NCI-H524 treated with DMSO at 0.1 percent for 48 hours (cell line): ENCODE measurements at places on chromosomes 5 and 9.

DNA sequence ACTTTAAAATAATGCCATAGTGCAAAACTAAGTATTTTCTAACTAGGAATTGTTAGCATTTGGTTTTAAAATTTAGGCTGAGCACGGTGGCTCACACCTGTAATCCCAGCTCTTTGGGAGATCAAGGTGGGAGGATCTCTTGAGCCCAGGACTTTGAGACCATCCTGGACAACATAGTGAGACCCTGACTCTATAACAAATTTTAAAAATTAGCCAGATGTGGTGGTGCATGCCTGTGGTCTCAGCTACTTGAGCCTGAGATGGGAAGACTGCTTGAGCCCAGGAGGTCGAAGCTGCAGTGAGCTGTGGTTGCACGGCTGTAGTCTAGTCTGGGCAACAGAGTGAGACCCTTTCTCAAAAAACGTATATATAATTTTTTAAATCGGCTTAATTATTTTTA, 4.9 kb downstream of the OTULIN start:
- no peak for DNase-seq

GRCh38 chr5:61397238-61397637, 65.2 kb downstream of the ZSWIM6 start:
- no peak for DNase-seq

- DNase-seq = no peak
These were observed 1.5 kb upstream of the PRDM12 start for GRCh38 chr9:130662970-130663257.

- no peak for DNase-seq
These were observed 583.5 kb downstream of the ZNF608 start for GRCh38 chr5:124162767-124163532.

GRCh38 chr5:57774439-57774838, 291.8 kb upstream of the ACTBL2 start:
- DNase-seq = no peak

- no peak for DNase-seq
These were observed 269.0 kb downstream of the SH3GL2 start for GRCh38 chr9:17847908-17848307.

DNA sequence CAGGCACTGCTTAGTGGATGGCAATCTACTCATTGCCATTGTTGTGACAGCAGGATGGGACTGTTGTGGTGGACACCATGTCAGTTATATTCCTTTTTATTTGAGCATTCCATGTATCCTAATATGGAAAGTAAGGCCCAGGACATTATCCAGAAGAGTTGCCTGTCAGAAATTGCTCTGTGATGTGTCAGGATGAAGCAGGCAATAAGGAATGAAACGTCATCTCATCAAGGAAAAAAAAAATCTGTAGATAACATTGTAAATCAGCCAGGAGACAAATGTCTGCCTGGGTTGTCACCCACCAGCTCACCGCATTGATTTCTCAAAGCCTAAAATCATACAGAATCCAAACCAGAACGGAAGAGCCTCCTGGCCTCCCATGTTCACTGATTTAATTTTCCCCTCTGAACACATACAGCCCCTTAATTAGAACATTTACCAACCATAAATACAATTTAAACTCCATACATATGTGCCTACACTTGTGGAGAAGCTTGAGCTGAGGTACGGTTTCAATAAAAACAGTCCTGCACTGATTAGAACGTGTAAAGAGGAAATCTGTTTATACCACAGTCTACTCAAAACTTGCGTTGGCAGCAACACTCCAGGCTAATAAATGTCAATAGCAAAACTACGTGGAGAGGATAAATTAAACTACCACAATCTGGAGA, 73.9 kb downstream of the FOXD1 start:
- DNase-seq = no peak

- no peak for DNase-seq
These were observed 11.3 kb upstream of the LOX start for GRCh38 chr5:122089096-122090013.

DNA sequence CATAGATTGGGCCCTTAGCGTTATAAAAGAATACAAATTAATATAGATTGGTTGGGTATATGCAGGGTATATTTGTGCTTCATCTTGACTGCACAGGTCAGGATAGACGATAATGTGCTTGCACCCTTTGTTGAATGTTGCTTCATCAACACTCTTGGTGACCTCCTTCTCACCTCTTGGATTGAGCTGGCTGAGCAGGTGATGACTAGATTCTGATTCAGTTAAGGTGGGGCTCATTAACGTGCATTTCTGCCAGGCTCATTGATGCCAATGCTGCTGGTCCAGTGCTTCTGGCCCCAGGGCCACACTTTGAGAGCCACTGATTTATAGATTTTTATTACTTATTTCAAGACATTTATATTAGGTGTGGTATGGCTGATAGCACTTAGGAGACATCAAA, 27.7 kb downstream of the PCSK5 start:
- DNase-seq = no peak

GRCh38 chr5:172245703-172246125, 37.9 kb downstream of the UBTD2 start:
- DNase-seq = no peak

DNA sequence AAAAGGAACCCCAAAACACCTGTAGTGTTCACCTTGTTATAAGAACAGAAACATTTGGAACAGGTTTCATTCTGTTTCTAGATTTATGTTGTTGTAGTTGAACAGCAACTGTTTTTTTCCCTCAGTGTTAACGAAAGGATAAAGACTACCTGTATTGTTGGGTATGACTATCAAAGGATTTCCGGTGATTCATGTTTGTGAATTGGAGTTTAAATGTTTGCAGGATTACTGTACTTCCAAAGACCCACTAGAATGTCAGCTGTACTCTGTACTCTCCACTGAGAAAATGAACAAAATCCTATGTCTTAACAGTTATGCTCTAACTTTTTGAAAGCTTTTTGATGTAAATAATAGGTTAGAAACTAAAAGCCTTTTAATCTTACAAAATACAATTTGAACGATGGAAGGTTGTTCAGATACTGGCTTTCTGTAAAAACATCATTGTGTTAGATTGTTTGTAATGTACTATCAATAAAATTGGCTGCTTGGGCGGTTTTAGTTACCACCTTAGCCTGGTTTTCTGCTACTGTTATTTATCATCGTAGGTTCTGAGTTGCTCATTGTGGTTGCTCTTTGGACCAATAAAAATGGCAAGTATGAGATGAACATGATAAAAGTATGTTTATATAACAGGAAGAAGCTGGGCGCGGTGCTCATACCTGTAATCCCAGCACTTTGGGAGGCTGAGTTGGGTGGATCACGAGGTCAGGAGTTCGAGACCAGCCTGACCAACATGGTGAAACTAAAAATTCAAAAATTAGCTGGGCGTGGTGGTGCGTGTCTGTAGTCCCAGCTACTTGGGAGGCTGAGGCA, 44.1 kb downstream of the DCP2 start:
- DNase-seq = no peak

GRCh38 chr9:29214690-29215253, 1641.5 kb upstream of the C9orf72 start:
- no peak for DNase-seq

- DNase-seq = peak; percentile 89
These were observed 261.0 kb upstream of the GRIN3A start for GRCh38 chr9:101999441-101999840.

DNA sequence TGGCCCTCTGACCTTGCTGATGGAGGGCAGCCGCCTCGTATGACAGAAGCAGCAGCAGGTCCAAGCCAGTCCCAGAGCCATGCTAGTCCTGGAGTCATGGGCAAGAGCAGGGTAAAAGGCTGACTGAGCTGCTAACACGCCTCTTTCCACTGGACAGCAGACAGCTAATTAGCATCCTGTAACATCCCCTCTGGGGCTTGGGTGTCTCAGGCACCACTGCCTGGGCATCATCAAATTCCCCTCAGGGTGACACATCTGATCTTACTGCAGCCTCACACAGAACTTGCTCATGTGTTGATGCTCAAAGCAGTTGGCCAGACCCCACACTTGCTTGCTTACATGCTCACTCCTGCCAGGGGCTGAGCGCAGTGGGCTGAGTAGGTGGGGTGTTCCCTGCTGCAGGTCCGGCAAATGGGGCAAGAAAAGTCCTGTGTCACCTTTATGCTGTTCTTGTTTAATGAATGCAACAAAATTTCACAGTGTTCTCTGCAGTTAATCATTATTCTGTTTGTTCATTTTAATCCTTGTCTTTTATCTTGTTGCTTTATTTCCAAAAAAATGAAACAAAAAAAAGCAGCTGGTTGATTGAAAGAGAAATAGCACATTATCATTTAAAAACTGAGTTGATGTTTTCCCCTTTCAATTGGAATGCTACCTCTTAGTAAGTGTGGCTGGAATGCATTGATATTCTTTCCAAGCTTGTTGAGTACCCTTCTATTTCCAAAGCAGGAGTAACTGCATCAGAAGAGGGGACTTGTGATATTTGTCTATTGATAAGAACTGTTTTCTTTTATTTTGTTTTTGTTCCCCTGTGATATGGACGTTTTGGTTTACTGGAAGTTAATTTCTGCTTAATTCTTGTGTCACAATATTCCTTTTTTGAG, 254.1 kb downstream of the CDH18 start:
- no peak for DNase-seq

DNA sequence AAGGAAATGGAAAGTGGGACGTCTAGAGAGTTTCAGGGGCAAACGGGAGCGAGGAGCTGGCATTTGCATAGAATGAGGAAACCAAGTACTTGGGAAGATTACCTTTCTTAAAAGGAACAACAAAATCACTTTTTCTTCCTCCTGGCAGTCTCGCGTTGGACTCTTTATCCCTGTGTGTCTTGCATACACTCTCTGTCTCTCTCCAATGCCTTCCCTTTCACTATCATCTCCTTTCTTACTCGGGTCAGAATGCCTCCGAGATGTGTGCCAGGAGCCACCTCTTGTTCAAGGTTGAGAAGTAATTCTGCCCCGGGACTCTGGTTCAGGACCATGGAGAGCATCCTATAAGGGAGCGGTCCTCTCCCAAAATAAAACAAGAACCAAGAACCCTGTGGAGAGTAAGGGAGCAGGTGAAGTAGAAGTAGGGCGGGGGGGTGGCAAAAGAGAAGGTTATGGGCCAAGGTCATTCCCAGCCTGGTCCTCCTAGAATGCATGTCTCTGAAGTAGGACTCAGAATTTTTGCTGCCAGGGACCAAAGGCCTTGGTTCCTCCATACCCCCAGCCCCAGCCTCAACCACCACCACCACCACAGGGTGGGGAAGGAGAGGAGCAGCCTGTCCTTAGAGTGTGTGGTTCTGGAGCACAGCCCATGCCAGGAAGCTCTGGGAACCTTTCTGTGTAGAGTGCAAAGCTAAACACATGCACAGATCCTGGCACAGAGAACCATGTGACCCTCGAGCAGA, 72.1 kb upstream of the ARAP3 start:
- DNase-seq = no peak

GRCh38 chr9:1708219-1708618, 306.9 kb upstream of the SMARCA2 start:
- peak; percentile 64 for DNase-seq

DNA sequence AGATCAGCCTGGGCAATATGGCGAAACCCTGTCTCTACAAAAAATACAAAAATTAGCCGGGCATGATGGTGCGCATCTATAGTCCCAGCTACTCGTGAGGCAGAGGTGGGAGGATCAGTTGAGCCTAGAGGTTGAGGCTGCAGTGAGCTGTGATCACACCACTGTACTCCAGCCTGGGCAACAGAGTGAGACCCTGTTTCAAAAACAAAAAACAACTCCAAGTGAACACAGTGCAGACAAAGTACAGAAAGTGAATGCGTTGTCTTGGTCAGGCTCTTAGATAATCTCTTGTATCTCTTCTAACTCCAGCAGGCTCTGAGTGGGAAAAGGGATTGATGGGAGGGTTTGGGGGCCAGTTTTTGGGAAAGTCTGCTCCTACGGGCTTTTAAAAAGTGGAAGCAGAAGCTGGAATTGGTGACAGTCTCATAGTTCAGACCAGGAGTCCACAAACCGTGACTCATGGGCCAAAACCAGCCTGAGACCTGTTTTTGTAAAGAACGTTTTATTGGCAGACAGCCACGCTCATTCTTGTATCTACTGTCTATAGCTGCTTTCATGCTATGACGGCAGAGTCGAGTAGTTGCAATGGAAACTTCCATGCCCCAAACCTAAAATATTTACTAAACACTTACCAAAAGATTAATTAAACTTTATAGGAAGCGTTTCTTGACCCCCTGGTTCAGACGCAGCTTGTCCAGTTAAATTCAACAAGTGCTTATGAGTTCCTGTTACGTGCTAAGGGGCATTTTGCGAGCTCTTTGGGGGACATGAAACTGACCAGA, 32.9 kb downstream of the NDST1 start:
- DNase-seq = no peak

GRCh38 chr5:74889523-74890105, 23.4 kb upstream of the FAM169A start:
- no peak for DNase-seq

- no peak for DNase-seq
These were observed 247.7 kb downstream of the PJA2 start for GRCh38 chr5:109161914-109162683.
